ENCODE measurements at places on chromosomes 2 and 18.

- DNase-seq = no peak
These were observed 94.9 kb downstream of the FAM161A start for GRCh38 chr2:61759005-61759404.

- no peak for DNase-seq
These were observed 352.6 kb upstream of the MYT1L start for GRCh38 chr2:2683606-2684224.

GRCh38 chr2:62806231-62806630 is 100.7 kb downstream of the EHBP1 start:
- DNase-seq = no peak

- DNase-seq = no peak
These were observed 41.5 kb downstream of the ODC1 start for GRCh38 chr2:10406491-10407188.

GRCh38 chr2:3650140-3650920 is 7.7 kb upstream of the ALLC start:
- DNase-seq = no peak

- DNase-seq = no peak
These were observed 313.7 kb downstream of the SATB2 start for GRCh38 chr2:199144036-199144435.

DNA sequence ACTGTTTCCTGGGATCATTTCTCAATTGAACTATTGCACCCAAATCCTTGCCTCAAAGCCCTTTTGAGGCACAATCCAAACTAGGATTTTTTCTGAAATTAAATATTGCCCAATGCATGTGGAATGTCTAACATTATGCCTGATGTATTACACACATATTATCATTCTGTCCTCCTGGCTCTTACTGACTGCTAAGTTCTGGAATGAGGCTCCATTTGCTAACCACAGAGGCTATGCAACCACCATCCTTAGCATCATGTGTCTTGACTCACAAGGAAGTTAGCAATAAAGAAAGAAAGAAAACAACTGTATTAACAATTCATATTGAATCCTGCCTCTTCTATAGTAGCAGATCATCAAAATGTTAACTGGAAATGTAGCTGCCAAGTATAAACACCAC is 1142.7 kb downstream of the CNTNAP5 start:
- DNase-seq = no peak

DNA sequence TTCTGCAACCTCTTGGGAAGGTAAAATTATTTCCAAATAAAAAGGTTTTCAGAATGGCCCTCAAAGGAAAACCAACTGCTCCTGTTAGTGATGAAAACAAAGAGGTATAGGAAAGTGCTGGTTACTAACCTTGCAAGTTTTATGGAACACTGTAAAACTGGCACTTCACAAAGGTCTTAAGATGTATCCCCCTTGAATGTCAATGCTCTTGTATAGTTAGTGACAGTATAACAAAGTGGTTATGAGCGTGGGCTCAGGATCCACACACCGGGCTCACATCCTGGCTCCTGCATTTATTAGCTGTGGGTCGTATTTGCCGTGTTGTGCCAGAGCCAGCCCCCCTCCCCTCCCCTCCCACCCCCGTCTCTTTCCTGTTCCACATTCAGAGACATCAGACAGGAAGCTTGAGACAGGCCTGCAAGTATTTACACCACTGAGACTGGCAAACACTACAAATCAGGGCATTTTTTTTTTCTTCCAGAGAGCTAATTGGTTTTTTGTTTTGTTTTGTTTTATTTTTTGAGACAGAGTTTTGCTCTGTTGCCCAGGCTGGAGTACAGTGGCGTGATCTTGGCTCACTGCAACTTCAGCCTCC is 9.2 kb upstream of the DNPEP start:
- no peak for DNase-seq

DNA sequence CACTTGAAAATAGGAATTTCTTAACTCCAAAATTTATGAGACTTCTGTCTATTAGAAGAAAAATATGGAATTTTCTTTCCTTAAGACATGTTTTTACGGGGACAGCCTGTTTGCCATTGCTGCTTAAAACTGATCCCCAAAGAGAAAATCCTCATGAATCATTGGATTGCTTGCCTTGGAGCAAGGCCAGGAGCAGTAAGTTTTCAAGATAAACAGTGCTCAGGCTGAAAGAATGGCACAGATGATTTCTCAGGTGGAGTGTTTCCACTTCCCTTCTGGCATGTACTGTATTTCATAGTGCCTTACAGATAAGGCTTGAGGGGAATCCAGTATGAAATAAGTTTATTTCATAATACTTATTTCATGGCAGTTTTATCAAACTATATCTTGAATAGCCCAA is 74.3 kb upstream of the MMADHC start:
- DNase-seq = no peak

GRCh38 chr2:23924589-23925359 is 2.1 kb downstream of the ATAD2B start:
- DNase-seq = no peak

DNA sequence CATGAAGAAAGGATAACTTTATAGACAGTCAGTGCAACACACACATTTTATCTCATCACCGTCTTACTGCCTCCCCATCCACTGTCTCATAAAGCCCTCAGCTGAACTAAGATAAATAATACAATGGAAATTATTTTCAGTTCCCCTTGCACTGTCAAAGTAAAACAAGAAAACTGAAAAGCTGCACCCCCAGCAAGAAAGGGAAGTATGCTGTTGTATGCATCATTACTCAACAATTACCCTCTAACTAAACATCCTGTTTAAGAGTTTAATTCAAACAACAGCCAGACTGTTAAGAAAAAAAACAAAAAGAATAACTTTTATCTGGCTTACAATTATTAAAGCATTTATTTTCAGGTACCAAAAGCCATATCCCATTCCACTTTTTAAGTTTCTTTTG is 25.0 kb downstream of the MPPE1 start:
- DNase-seq = no peak

DNA sequence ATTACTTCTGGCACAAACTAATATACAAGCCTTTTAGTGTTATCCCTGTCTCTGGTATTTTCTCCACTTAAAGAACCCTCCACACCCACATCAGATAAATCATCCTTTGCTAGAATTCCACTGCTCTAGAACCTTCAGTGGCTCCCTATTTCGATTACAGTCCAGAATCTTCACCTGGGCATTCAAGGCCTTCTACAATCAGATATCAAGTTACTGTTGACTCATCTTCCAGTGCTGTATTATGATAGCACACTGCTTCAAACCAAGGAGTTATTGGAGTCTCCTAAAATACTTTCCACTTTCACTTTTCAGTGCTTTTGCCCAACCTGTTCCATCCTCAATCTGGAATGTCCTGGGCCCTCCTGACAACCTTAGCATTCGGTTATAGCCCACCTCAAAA is 3.4 kb downstream of the CGREF1 start:
- no peak for DNase-seq

DNA sequence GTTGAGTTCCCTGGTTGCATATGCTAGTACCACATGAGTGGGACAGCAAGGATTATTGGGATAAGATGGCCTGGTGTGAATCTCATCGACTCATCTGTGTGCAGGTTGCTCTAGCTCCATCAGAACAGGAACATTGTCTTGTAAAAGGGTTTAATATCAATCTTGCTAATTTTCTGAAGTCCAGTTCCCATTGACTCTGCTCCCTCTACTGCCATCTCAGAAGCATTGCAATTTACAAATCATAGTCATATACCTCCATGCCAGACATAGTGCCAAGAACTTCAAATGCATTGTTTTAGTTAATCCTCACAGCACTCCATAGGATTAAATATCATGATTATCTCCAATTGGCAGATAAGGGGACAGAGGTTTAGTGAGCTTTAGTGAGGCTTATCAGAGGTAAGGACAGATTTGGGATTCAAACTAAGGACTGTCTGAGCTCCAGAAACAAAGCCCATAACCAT is 4.8 kb upstream of the STAT4 start:
- DNase-seq = no peak

GRCh38 chr18:56200381-56200911 is 437.9 kb downstream of the TXNL1 start:
- DNase-seq = no peak

DNA sequence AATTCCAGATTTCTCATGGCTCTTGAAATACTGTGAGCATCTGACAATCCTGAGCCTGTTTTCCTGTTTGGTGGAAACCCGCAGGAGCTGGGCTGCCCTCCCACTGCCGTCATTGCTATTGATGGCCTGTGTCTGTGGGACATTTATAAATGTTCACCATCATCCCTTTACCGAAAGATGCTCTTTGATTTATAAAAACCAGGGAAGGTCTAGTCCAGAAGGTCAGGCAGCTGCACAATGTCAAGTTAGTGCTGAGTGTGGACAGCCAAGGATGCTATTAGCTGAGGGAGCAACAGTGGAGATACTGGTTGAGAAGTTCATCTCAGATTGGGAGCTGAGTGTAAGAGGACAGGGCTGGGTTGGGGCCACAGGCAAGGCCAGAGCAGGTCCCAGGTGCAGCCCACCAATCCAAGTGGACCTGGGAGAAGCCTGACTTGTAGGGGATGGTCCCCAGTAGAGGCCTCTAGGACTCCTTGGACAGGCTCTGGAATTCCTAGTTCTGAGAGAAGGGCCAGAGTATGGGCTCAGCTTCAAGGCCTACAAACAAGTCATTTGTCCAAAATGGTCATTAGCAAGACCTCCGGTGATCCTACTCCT is 55.1 kb downstream of the COPS8 start:
- DNase-seq = no peak

DNA sequence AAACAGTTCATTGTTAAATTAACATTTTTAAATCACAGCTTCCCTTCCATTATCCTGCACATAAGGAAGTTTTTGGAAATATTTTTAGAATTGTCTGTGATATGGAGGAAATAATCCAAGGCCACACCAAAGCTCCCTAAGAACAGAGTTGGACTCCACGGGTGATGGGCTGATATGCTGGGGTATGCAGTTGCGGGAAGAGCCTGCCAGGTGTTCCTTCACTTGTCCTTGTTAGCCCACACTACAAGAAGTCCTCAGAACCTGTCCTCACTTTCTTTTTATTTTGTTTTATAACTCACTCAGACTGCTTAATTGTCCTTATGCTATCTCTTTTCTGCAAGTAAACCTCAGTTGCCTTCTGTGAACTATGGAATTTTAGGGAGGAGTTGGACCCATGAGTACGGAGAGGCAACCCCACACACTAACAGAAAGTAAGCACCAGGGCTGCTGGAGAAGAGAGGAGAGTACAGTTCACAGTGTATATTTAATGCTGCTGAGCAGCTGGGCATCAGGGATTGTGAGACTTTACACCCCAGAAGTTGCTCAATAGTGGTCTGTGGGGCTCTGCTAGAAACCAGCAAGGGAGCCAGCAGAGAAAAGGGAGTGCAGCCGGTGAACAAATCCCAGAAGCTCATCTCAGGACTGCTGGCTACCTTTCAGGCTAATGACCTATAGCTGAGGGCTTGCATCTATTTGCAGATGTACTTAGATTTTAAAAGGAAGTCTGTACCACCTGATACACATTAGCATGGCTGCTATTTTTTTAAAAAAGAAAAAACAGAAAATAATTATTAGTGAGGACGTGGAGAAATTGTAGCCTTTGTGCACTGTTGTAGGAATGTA is 280.1 kb upstream of the STON1 start:
- no peak for DNase-seq

- DNase-seq = no peak
These were observed 144.2 kb downstream of the SETBP1 start for GRCh38 chr18:44824884-44825283.

DNA sequence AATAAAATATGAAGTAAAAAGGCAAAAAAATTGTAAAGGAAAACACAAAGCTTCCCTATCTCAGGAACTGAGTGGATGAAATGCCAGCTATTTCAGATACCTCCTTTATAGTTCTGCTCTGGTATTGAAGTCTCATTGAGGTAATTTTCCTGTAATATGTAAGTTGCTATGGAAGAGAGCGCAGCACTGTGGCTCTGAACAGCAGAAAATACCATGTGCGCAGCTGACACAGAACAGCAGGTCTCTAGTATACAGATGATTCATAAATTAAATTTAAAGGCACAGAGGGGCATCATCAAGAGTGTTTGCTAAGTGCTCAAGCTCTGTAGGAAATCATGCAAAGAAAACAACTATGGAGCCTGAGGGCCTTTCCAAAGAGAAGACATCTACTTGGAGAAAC is 315.3 kb upstream of the CDH7 start:
- DNase-seq = no peak

- no peak for DNase-seq
These were observed 22.6 kb upstream of the RPIA start for GRCh38 chr2:88668862-88669261.

DNA sequence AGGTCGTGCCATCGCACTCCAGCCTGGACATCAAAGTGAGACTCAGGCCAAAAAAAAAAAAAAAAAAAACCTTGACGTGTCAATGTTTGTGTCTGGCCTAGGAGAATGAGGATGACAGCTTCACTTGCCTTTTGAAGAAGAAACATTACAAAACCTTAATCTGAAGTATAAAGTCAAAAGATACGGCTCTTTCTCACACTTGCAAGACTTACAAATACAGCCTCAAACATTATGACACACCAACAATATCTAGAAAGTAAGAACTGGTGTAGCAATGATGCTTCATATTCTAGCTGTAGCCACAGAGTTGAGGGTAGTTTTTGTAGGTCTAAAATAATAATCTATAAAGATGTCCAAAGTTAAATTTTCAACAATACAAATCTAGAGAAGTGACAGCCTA is 25.5 kb downstream of the MPPE1 start:
- DNase-seq = no peak

- no peak for DNase-seq
These were observed 322.9 kb downstream of the DYSF start for GRCh38 chr2:71776227-71776626.

- DNase-seq = no peak
These were observed 229.7 kb upstream of the SPRED2 start for GRCh38 chr2:65661980-65662653.

DNA sequence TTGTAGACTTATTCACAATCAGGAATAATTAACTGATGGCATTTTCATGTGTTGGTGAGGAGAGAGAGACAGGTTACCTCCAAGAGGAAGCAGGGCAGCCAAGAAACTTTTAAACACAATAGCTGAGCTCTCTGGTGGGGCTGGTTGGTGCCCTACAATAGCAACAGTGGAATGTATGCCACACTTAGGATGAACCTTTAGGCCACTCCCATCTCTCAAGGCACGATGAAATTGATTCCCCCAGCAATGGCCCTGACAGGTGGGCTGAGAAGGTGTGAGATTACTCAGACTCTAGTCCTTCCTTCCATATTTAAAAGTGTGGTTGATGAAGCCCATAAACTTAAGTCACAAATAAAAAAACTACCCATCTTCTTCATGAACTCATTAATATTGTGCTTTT is 219.4 kb upstream of the CYRIA start:
- no peak for DNase-seq

DNA sequence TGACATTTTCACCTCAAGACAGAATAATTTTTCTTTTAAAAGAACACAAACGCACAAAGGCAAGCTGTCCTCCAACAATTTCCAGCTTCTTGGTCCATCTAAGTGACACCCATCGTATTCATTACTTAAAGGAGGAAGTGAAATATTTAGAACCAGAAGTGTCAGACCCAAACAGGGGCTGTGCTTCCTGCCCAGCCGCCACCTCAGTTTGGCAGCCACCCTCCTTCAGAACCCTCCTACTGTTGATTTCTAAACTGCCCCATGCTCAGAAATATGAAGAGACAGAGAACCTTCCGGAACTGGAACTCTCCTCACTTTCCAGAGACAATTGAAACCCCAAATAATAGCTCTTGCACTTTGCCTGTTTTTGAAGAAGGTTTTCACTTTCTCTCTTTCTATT is 734.8 kb upstream of the SALL3 start:
- no peak for DNase-seq

GRCh38 chr18:2903006-2903405 is 56.2 kb downstream of the EMILIN2 start:
- DNase-seq = peak; percentile 83
